ENCODE measurements at places on chromosomes 7 and 10. TPM values are rescaled to one million over a fixed set of nuclear protein-coding genes. Genes with fewer than 3 reads are reported as not detected.

The GPC2 gene
- 5.5 TPM for total RNA-seq

The CXCL12 gene
- not detected for total RNA-seq

The CLEC5A gene
- not detected for total RNA-seq

The BLNK gene
- total RNA-seq = not detected

The ELOVL3 gene
- total RNA-seq = 0.21 TPM

The C10orf95 gene
- total RNA-seq = 0.48 TPM

The COBL gene
- total RNA-seq = not detected

The MNX1 gene
- total RNA-seq = not detected

The PON1 gene
- not detected for total RNA-seq

The KCNMA1 gene
- total RNA-seq = not detected

The AOAH gene
- 2.6 TPM for total RNA-seq
